CD4-positive, alpha-beta memory T cell (primary cell): ENCODE measurements at places on chromosomes 16 and 17.

- DNase-seq = peak; percentile 68
Observed at GRCh38 chr16:68396481-68396880, 51.8 kb downstream of the SMPD3 start.

DNA sequence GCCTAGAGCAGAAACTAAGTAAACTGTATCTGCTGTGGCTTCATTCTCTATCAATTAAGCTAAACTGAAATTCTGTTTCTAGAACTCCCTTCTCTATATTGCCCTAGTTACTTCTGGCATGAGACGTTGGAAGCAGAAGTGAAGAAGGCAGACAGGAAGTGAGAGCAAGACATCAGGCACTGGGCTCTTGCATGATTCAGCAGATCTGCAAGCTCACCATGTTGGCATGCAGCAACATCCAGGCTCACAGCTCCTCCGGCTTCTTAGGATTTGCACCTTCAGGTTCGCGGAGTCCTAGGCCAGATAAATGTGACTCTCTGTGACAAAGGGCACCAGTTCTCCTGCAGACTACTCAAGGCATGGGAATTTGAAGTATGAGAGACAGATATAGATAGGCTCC, 148.3 kb downstream of the CDH8 start:
- no peak for DNase-seq

DNA sequence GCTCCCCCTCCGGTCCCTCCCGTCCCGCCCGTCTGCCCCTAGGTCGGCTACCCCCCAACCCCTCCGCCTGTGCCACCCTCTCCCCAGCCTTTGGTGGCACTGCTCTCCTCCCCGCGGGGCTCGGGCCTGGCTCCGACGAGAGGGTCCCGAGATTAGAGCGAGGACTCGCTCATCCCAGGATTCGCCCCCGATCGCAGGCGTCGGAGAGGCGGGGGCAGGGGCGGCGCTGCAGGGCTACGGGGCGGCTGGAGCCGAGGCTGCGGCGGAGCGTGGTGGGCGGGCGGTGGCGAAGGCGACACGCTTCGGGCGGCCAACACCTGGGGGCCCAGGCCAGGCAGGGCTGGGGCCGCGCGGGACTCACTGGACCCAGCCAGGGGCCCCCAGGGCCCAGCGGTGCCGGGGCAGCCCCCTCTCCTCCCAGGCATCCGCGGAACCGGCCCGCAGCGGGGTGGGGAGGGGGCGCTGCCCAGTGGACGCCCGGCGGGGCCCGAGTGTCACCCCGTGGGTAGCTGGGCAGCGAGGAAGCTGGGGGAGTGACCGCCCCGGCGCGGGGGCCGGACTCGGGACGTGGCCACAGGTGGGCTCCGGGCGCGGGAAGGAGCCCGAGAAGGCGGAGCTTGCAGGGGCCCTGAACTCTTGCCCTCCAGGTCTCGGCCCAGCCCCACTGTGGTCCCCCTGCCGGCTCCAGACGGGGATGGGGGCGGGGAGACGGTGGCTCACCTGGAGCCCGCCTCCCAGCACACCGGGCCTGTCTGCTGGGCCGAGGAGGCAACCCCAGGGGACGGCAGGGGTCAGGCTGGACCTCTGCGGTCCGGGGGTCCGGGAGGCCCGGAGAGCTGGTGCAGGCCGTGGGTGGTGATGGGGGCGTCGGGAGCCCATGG, 1.5 kb downstream of the MGAT5B start:
- DNase-seq = no peak

DNA sequence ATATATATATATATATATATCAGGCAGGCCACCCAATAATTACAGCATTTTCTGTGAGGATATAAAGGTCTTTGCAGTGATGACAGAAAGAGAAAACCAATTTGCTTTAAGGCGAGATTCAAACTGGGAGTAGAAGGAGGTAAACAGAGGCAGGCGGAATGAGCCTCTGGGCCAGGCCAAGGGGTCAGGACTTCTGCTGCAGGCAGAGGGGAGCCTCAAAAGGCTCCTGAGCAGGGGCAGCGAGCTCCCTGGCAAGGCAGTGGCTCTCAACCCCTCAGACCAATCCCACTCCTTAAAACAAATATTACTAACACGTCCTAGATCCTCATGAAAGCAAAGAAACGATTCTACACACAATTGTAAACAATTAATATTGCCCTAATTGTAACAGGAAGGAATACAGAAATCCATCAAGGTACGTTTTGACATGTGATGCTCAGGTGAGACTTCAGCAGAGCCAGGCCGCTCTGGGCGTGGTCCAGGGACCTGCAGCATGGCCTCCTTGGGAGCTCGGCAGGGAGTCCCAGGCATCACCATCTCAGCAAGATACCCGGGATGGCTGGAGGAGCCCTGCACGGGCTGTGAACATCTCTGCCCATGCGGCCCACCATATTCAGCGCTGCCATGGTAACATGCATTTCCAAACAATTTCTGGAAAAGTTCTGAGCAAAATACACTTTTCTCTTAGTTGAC, 18.4 kb downstream of the FBXO31 start:
- DNase-seq = no peak

DNA sequence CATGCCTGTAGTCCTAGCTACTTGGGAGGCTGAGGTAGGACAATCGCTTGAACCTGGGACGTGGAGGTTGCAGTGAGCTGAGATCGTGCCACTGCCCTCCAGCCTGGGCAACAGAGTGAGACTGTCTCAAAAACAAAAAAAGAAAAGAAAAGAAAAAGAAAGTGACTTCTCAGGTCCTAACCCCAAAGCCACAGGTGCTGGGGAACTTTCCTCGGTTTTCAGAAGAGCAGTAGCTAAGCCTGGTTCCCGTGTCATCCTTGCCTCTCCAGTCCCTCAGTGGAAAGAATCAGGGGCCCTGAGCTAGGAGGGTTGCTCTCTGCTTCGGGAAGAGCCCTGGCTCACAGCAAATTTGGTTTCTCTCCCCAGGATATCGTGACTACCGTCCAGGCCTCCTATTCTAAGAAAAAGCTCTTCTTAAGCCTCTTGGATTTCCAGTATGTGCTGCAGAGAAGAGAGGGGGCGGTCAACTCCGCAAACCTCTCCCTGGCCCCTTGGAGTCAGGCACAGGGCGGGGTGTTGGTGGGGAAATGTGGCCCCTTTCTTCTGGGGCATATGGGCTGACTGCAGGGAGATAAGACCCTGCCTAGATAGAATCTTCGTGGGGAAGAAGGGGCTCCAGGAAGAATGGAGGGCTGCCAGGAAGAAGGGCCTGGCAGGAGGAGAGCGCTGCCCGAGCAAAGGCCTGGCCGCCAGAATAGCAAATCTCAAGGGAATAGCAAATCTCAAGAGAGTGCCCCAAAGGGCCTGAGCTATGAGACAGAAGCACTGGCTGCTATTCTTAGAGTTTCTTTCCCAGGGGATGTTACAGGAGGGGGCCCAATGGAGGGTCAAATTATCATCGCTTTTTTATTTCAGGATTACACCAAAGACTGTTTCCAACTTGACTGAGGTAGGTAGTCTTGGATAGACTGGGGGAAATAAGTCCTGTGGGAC, 8.3 kb upstream of the NLRC5 start:
- DNase-seq = no peak

GRCh38 chr17:65674246-65675045, 113.0 kb upstream of the AXIN2 start:
- no peak for DNase-seq

- no peak for DNase-seq
Observed at GRCh38 chr16:57572978-57573728, 30.7 kb downstream of the ADGRG5 start.

GRCh38 chr16:65044873-65045272, 77.0 kb downstream of the CDH11 start:
- DNase-seq = no peak
